EH (cell line): ENCODE measurements at places on chromosomes 5 and 9.

GRCh38 chr9:268616-269015 is 54.0 kb downstream of the DOCK8 start:
- no peak for DNase-seq

DNA sequence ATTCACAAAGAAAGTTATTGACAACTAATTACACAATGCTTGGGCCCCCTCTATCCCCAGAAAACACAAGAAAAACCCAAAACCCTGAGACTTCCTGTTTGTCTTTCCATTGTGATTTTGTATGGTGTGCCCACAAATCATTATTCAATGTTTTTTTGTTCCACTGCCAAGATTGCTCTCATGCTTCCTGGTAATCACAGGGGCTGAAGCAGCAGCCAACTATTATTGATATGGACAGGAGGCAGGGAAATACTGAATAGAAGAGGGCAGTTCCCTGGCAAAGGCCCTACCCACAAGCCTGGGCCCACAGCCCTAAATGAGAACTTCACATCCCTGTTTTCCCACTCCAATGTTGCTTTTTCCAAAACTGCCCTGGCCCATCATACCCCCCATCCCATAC is 21.5 kb upstream of the RFK start:
- DNase-seq, result peak; percentile 9

DNA sequence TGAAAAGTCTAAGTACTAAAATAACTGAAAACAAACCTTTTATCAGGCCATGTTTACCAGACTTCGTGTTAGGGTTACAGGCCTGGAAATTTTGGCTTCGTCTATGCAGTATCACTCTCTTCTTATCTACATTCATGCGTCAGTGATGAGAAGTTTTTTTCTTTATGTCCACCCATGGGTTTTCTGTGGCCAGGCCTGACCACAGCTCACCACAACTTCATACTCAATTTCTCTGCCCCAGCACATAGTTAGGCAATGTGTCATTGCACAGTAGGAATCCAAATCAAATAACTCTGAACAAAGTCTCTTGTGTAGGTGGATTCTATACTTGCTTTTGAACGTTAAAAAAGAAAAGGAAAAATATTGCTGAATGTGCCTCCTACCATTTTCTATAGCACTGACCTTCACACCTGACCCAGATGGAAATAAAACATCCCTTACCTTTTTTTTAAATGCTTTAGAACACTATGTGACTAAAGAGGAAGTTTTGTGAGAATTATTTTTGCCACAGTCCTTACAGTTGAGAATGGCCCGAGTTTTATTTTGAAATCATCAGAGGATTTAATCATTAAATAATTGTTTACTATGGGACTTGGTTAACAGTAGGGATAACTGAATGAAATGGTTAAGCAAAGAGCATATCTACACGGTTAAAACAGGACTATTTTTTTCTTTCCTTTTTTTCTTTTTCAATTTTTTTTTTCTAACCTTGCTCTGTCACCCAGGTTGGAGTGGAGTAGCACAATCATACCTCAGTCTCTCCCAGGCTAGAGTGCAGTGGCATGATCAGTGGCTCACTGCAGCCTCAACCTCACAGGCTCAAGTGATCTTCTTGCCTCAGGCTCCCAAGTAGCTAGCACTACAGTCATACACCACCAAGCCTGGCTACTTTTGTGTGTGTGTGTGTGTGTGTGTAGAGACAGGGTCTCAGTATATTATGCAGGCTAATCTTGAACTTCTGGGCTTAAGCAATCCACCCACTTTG is 1247.0 kb upstream of the ACO1 start:
- no peak for DNase-seq

DNA sequence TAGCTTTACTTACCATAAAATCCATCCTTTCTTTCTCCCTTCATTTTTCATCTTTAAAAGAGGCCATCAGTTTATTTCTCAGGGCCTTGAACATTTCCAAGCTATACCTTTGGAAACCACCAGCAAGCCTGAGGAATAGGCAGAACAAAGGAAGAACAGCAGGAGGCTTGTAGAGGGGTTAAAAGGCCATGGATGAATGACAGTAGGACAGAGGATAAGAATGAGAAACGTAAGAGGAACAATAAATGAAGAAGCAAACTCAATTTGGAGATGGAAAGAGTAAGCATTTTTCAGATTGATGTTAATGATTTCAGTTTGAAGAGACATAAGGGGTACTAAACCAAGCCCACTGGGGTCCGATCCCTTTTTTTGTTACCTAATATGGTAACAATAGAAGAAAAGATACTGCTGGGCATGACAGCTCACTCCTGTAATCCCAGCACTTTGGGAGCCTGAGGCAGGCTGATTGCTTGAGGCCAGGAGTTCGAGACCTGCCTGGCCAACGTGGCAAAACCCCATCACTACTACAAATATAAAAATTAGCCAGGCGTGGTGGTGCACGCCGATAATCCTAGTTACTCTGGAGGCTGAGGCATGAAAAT is 106.6 kb upstream of the NMUR2 start:
- DNase-seq, result no peak

GRCh38 chr5:139653616-139654015 is 5.5 kb downstream of the CXXC5 start:
- DNase-seq, result peak; percentile 35

DNA sequence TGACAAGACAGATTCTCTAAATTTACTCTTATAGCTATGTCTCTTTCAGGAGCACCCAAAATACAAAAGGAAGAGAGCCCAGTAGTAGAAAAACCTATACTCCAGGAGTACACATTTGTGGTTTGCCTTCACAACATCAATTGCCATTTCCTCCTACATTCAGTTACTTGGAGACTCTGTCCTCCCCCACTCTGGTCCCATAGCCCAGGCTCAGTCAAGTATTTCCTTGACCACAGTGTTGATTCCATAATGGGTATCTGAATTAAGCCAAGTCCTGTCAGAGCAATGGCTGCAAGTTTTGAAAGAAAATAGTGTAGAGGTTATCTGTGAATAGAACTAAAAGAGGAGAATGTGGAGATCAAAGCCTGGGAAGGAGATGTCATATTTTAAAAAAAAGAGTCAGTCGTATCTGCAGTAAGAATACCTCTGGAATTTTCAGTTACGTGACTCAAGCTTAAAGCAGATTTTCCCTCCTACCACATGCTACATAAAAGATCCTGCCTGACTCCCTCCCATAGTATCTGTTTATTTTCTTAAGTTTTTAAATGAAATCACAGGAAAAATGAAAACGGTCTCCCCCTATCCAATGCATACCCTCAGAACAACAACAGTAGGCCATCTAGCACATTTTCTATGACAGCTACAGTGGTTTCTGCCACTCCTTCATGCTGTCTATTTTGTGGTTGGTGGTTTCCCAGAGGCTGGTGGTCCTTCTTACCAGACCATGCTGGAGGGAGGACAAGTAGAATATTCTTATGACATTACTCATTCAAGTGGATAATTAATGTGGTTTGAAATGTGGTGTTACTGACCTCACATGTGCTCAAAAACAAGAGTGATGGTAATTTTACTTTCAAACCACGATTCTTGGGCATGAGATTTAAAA is 249.7 kb upstream of the TMEM161B start:
- peak; percentile 4 for DNase-seq

DNA sequence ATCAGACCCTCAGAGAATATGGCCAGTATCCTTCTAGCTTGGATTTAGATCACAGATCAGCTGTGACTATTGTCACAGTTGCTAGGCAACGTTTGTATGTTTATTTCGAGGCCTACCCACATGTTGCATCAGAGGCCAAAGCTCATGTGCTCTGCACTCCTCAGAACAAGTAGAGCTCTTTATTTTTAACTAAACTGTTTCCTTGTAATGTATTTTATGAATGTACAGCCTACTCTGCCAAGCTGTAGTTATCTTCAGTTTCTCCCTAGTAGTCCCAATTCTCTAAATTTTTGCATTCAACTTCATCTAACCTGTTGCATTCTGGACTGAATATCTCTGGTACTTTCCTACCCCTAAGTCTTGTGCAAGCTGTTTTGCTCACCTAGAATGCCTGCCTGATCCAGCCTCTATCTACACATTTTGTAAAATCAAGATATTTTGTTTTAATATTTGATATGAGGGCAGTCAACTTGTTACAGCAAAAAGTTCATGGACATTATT is 52.8 kb downstream of the CAST start:
- DNase-seq, result peak; percentile 84

GRCh38 chr9:5868235-5868634 is 22.5 kb upstream of the MLANA start:
- DNase-seq, result no peak

GRCh38 chr5:43623048-43623680 is 20.2 kb downstream of the NNT start:
- no peak for DNase-seq

GRCh38 chr5:38916802-38917201 is 71.0 kb downstream of the OSMR start:
- DNase-seq, result no peak

- DNase-seq, result no peak
Measured at GRCh38 chr5:31213705-31214121, 20.2 kb downstream of the CDH6 start.

DNA sequence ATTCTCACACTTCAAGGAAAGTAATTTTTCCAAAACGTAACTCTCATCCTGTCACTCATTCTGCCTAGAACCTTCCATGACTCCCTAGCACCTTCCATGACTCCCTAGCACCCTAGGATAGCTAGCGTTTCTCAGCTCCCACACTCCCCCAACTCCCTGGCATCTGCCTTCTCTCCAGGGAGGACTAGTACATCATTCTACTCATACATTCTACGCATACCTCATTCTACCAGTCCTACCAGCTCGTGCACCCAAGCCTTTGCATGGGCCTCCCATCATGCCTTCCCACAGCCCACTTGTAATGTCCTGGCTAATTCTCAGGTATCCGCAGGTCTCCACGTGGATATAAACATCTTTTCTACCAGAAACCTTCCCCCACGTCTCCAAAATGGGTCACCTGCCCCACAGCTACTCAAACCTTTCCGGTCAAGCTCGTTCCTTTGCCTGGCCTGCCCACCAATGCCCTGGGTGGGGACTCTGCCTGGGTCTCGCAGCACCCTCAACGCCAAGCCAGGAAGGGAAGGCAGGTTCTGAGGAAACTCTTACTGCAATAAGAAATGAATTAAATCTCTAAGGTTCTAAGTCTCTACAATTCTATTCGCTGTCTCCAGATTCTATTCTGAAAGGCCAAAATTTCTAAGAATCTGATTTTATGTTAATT is 930 bp downstream of the ANKS6 start:
- DNase-seq, result no peak

DNA sequence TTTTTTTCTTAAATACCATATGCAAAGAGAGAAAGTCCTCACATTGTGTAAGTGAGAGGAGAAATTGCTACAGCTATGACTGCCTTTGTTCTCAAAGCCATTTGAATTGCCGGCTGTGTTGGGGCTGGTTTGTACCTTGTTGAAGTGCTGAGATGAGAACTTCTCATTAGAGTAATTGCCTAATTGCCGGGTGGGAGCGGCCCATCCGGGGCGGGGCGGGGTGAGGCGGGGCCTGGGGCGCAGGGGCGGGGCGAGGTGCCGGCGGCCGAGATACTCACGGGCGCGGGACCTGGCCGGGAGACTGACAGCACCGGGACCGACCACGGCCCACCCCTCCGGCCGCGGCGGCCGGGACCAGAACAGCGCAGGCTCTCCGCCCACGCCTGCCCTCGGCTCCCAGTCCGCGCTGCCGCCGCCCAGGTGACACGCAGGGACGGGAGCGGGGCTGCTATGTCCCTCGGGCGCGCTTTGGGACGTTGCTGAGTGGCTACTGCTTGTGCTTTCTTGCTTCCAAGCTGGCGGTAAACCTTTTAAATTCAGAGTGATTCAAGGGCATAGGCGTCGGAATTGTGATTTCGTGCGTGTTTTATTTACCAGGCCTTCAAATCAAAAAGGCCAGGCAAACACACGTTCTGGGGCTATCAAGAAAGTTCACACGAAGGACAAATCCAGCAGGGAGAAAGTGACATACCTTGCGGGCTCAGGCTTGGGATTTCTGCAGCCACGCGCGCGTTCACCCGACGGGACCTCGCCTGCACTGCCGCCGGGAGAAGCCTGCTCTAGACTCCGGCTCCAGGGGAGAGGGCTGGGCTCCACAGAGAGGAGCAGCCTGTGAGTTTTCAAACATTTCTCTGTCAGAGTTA is 269.1 kb downstream of the FANCC start:
- DNase-seq, result peak; percentile 65

DNA sequence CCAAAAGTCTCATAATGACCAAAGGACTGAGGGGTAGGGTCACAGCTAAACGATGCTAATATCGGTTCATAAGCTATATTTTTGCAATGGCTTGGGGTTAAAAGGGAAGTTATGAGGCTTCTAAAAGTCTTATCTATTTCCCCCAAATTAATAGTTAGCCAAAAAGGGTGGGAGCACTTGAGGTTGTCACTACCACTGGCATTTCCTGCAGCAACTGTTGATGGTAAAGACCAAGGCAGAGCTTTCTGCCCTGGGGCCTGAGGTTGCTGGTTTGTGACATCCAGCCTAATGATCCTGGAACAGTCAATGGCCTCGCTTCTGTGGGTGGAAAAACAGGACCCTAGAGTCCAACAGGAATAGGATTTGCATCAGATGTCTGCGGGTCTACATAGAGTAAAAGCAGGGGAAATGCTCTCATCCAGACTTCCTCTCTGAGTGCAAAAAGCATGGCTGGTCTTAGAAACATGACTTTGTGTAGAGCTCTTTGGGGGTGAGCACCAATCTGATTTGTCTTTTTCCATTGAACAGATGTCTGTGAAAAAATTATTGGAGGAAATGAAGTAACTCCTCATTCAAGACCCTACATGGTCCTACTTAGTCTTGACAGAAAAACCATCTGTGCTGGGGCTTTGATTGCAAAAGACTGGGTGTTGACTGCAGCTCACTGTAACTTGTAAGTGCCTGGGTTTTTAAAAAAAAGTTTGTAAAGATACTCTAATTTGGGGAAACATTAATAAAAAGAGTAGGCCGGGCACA is 2.7 kb downstream of the GZMA start:
- peak; percentile 7 for DNase-seq

DNA sequence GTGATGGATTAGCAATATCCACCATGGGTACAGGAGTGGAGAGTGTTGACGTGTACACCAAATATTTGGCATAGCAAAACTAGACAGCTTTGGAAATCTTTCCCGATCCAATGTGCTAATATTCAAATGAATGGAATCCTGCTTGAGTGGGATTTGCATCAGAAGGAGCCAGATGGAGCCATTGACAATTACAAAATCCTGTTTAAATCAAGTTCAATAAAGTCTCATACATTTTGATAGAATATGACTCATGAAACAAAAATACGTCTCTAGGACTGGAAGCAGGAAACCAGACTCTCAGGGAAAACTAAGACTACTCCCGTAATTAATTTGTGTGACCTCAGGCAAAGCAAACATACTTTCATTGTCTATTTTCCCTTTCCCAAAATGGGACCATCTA is 13.0 kb downstream of the TNC start:
- DNase-seq, result peak; percentile 89

- no peak for DNase-seq
Measured at GRCh38 chr5:82985763-82986162, 91.4 kb downstream of the TMEM167A start.
